A549 treated with DMSO at 1 μM for 4 hours (cell line): ENCODE measurements at places on chromosomes 6 and 20. TPM values are rescaled to one million over a fixed set of nuclear protein-coding genes. Genes with fewer than 3 reads are reported as not detected.

The NEDD9 gene
- 31.3 to 43.6 TPM (median 38.0 TPM) in 5 replicates for total RNA-seq

The EDEM2 gene
- total RNA-seq: 47.4 to 49.0 TPM (median 48.2 TPM) in 5 replicates

The LY6G6F gene
- not detected in 5 replicates for total RNA-seq

The LGSN gene
- 2.7 to 4.8 TPM (median 4.1 TPM) in 5 replicates for total RNA-seq

The CSE1L gene
- total RNA-seq: 89.1 to 115 TPM (median 105 TPM) in 5 replicates

The SDHAF4 gene
- 3.6 to 6.0 TPM (median 5.0 TPM) in 5 replicates for total RNA-seq

The DYNLRB1 gene
- 215 to 238 TPM (median 224 TPM) in 5 replicates for total RNA-seq

The SIRPD gene
- not detected in 5 replicates for total RNA-seq

The MICB gene
- 7.6 to 9.0 TPM (median 8.6 TPM) in 5 replicates for total RNA-seq

The GABRR1 gene
- not detected in 5 replicates for total RNA-seq

The KCNG1 gene
- 15.5 to 27.0 TPM (median 18.8 TPM) in 5 replicates for total RNA-seq

The SPATS1 gene
- total RNA-seq: not detected in 5 replicates

The IP6K3 gene
- total RNA-seq: 0.06 to 0.15 TPM (median 0.09 TPM) in 5 replicates

The TMC2 gene
- total RNA-seq: not detected in 5 replicates
